NCI-H1092 (cell line): ENCODE measurements at places on chromosomes 7 and 10.

DNA sequence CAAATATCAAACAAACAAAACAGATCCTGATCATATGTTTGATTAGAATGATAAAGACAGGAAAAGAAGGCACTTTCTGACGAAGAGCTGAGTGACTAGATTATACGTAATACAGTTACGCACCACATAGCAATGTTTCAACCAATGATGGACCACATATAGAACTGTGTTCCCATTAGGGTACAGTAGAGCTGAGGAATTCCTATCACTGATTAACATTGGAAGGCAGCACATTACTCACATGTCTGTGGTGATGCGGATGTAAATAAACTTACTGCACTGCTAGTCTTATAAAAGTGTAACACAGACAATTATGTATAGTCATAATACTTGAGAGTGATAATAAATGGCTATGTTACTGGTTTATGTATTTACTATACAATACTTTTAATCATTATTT is 98.3 kb downstream of the PTN start:
- no peak for DNase-seq

DNA sequence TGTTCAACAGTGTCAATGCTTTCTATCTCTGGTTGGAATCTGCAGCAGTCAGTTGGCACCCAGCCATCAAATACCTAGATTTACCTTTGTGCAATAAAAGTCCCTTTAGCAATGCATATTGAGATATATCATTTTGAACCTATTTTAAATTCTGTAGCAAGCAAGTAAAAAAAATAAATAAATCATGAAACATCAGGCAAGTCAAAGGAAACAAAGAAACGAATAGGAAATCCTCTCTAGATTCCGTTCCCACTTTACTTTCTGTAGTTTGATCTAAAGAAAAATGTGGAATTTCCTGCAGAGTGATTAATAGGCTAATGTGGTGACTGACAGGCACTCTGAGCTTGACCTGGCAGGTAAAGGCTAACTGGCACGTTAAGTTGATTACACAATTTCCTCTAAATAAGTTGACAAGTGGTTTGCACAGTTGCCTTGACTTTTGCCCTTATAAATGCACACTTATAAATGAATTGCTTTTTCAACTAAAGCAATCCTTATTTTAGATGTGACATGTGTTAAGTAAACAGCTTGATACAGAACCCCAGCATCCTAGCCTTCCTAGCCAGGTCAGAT is 208.1 kb upstream of the TCF7L2 start:
- no peak for DNase-seq

GRCh38 chr10:21265622-21266021 is 259.9 kb downstream of the SKIDA1 start:
- no peak for DNase-seq

DNA sequence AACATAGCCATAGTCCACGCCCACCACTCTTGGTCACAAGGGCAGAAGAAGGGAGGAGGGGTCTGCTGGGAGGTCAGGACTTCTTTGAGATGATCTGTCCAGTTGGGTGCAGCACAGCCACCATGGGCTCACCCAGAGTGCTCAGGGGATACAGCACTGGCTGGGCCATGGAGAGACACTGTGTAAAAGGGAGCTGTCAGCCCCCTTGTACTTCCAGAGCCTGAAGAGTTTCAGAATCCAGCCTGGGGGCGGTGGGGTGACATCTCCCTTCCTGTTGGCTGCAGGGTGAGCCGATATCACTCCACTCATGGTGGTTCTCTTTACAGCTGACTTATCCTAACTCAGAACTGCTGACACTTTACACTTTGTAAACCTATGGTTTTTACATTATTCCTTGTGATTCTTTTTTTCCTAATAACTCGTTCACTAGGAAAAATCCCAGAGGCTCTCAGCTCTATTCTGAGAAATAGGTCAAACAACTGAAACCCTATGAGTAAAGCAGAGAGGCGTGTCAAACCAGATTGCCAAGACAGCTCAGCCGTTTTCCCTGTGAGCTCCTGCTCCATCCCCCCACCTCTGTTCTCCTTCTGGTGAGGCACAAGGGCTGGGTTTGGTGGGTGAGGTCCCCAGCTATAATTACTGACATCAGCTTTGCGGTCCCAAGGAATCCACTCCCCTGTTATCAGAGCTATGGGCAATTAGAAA is 3.2 kb upstream of the MRPS24 start:
- DNase-seq, result no peak

- no peak for DNase-seq
These were observed 359.2 kb upstream of the AOAH start for GRCh38 chr7:37083311-37084096.

GRCh38 chr7:747186-747585 is 20.1 kb upstream of the PRKAR1B start:
- no peak for DNase-seq

GRCh38 chr7:22566592-22566991 is 66.6 kb upstream of the STEAP1B start:
- DNase-seq, result no peak

GRCh38 chr7:158450476-158451124 is 137.0 kb downstream of the PTPRN2 start:
- DNase-seq, result no peak

DNA sequence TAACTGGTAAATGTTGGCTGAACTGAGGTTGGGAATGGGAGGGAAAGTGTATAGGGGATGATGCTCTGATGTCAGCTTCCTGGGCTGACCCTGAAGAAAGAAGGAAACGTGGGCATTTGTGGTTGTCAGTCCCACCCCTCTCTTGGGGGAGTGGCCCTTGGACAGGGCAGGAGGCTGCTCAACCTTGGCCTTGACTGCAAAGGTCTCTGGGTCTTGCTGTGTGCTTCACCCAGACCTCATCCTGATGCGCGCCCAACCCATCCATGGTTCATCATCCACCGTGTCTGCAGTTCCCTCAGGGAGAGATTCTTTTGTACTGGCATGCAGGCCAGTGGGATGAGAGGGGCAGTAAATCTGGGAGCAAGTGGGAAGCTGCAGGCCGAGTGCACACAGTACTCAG is 4.7 kb upstream of the ZYX start:
- no peak for DNase-seq

GRCh38 chr10:51020200-51020599 is 54.1 kb upstream of the PRKG1 start:
- DNase-seq, result no peak

DNA sequence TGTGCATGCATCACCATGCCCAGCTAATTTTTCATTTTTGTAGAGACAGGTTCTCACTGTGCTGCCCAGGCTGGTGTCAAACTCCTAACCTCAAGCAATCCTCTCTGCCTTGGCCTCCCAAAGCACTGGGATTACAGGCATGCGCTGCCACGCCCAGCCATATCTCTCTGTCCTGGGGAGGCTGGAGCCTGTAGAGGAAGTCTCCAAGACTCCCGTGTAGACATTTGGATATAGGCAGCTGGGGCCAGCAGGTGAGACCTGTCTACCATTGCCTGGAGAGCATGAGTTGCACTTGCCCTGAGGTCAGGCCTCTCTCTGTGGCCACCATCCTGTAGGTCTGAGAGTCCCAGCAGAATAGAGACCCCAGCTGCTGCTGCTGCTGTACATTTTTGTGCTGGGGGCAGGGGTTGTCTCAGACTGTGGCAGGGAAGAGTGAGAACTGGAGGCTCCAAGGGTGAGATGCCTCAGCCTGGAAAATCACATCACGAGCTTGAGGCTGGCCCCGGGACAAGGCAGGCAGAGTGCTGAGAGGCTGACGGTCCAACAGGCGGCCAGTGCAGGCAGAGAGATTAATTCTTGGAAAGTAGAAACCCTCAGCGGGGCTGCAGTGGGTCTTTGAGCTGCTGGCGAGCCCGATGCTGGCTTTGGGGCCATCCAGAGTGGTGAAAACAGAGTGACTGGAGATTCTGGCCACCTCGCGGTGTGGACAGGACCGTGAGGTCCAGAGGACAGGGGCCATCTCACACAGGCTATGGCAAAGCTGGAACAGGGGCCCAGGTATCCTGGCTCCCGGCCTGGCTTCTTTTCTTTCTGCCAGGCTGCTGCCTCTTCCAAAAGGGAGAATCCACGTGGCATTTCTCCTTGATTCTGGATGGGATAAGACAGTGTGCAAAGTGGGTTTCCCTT is 60.9 kb downstream of the TMEM270 start:
- DNase-seq, result no peak

GRCh38 chr10:126729314-126729870 is 58.9 kb upstream of the C10orf90 start:
- DNase-seq, result no peak

GRCh38 chr7:26237035-26237807 is 35.7 kb downstream of the CBX3 start:
- DNase-seq, result no peak

DNA sequence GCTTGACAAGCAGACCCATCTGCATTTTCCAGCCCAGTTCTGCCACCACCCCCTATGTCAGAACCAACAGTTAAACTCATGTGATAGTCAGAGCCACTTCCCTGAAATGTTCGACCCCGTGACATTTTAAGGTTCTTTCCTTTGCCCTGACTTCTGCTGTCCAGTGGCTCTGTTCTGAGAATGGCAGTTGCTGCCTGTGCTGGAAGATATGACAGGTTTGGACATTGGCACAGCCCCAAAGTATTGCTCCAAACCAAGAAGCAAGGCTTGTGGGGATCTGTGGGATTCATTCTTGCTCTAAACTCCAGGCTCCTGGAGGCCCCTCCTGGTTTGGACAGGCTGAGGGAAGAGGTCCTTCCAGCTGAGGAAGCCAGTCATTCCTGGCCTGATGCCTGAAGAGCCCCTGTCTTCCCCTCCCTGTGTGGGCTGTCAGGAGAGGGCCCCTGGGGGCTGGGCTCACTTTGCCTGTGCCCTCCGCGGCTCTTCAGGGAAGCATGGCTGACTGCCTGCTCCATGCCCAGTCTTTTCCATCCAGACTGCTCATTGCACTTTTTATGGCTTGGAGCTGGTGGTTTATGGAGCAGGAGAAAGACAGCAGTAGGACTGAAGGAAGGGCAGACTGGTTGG is 138.0 kb downstream of the CDH23 start:
- no peak for DNase-seq

GRCh38 chr10:54284526-54285193 is 516.4 kb downstream of the PCDH15 start:
- no peak for DNase-seq

GRCh38 chr7:28739826-28740225 is 218.3 kb downstream of the TRIL start:
- DNase-seq, result no peak

DNA sequence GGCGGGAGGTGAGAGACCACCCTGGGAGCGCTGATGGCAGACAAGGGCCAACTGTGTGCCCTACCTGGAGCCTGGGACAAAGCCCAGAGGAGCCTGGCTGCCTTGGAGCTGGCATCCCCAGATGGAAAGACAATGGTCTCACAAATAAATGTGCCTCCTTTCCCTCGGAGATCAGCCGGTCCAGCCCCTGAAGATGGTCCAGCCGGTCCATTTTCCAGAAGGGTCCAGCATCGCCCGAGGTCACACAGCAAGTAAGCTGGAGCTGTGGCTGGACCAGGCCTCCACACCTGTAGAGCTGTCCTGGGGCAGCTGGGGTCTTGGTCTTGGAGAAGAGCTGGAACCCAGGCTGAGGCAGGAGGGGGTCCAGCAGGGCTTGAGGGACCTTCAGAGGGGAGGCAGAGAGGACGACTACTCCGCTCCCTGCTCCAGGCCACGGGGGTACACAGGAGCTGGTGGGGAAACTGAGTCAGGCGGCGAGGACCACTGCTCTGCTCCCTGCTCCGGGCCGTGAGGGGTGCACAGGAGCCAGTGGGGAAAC is 3.6 kb downstream of the ELFN1 start:
- no peak for DNase-seq

DNA sequence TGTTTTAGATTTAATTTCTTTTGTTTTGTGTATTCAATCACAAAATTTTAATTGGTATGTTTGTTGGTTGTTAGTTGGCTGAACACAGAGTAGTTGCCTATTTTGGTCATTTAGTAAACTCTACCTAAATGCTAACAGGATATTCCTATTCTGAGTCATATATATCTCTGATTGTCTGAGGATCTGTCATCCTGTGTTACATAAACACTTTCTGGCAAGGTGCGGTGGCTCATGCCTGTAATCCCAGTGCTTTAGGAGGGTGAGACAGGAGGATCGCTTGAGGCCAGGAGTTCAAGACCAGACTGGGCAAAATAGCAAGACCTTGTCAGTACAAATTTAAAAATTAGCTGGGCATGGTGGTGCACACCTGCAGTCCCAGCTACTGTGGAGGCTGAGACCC is 178.6 kb downstream of the PLCE1 start:
- no peak for DNase-seq

DNA sequence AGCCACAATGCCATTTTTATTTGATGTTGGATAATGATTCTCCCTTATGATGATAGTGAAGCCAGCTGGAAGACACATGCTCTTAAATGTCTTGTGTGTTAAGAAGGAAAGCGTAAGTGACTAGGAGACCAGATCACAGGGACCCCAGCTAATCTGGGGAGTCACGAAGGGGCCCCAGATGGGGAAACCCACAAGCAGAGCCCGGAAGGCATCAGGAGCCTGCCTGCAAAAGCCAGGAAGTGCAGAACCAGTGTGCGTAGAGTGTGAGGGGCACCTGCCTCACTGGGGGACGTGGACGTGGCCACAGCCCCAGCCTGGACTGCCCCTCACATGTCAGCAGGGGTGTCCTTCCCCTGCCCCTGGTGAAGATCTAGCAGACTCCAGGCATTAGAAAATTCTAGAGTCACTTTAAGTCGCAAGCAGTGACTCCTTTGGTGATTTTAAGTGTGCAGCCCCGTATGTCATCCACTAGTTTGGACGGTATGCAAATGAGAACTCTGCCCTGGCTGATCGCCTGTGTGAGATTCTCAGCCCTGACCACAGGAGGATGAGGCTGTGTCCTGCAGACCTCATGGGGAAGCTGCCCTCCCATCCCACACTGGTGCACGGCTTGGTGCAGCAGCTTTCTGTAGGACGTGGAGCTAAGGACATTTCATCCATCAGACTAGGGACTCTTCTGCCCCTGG is 243.0 kb downstream of the WDR37 start:
- DNase-seq, result no peak

DNA sequence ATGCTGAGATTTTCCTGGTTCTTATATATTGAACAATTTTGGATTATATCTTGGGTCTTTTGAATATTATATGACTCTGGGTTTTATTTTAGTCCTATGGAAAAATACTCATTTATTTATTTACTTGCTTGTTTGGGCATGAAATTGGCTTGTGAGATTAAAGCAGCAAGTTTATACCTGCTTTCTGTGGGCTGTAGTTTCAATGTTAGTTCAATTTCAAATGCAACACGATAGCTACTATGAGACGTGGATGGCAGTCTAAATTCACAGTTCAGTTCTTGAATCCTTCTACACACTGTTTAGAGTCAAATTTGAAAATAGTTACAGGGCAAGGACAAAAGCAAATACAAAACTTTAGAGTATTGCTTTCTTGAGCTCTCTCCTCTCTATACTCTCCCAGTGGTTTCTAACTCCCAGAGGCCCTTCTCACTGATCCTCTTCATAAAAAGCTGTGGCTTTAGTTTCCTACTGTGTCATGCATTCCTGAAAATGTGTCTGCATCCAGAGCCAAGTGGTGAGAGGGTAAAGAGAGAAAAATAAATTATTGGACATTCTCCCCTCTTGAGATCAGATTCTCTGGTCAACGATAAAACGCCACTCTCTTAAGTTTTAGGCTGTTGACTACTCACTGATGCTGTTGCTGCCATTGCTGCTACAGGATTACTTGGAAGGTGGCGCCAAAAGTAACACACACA is 34.4 kb downstream of the POLR1F start:
- no peak for DNase-seq
